ENCODE measurements at places on chromosomes 5 and 9.

- no peak for DNase-seq
These were observed 7.9 kb upstream of the TRIM7 start for GRCh38 chr5:181212934-181213333.

- no peak for DNase-seq
These were observed 12.3 kb downstream of the SEPTIN8 start for GRCh38 chr5:132764671-132765238.

DNA sequence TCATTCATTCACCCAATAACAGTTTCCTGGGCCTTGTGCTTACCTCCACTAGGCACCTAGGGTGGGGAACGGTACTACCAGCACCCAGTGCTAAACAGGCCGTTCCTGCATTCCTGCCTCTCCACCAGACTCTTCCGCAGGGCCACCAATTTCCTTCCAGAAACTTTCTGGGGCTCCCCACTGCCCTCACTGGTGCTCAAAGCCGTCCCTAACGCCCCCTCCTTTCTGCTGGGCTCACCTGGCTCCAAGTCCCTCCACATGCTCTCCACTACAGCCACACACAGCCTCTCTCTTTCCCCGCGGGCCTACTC is 1.4 kb downstream of the PHF19 start:
- DNase-seq: no peak

DNA sequence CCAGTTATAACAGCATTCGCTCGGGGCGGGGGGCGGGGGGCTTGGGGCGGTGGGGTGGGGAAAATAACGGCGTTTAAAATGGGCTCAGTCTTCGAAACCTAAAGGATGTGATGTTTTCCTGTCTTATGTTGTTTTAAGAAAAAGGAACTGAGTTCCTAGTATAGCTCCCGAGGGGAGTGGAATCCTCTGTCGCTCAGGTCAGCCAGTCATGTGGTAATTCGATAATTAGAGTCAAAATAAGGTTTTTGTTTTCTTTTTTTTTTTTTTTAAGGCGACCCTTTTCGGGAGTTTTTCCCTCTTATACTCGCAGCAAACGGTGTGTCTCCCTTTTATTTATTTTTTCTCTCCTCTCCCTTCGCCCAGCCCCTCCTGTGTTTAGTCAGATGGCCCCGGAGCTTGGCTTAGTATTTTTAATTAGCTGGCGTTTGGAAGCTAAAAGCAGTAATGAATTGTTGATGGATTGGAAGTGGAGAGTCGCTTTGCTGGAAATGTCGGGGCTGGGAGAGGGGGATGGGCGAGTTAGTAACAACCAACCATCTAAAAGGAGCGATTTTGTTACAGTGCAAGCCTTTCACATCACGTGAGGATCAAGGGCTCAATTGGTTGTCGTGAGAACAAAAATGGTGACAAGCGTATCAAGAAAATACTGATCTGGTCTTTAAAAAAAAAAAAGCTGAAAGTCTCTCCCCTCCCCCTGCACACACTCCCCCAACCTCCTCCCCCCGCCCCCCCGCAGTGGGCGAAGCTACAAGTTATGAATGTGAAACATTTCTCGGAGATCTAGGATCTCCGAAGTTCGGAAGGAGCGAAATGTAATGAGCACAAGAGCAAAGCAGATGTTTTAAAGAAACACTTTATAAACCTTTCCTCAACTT is 714 bp upstream of the ZNF608 start:
- peak; percentile 71 for DNase-seq

DNA sequence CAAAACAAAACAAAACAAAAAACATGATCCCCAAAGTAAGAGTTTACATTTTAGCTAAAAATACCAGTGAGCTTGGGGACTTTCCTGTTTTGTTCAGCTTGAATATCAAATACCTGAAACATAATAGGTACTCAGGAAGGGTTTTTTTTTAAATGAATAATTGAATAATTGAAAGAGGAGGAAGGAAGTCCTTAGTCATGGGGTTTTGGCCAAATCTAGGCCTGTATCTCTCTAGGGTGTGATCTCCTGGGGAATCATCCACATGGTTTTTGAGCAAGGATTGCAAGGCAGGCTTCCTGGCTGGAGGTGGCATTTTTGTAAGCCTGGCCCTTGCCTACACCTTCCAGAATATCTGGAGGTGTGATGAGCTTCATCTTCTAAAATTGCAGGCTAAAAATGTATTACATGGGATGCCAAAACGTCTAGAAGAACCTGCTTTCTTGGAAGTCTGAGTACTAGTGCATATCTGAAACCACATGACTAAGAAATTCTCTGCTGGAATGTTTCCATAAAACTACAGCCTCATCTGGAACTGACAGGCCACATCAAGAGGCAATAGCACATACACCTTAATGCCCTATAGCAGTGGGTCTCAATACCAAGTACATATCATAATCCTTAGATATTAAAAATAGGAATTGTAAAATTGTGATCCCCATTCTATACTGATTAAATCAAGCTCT is 10.4 kb downstream of the C9 start:
- no peak for DNase-seq

GRCh38 chr9:99044827-99045226 is 60.1 kb upstream of the TGFBR1 start:
- no peak for DNase-seq

- DNase-seq: no peak
These were observed 17.3 kb downstream of the SKIC3 start for GRCh38 chr5:95537501-95537900.

- DNase-seq: no peak
These were observed 49.0 kb upstream of the POU5F2 start for GRCh38 chr5:93790401-93790800.

GRCh38 chr9:98944057-98944733 is 488 bp downstream of the COL15A1 start:
- peak; percentile 67 for DNase-seq

GRCh38 chr5:145350513-145350912 is 484.6 kb downstream of the PRELID2 start:
- DNase-seq: no peak

- DNase-seq: no peak
These were observed 19.6 kb downstream of the TNC start for GRCh38 chr9:115098226-115098965.

DNA sequence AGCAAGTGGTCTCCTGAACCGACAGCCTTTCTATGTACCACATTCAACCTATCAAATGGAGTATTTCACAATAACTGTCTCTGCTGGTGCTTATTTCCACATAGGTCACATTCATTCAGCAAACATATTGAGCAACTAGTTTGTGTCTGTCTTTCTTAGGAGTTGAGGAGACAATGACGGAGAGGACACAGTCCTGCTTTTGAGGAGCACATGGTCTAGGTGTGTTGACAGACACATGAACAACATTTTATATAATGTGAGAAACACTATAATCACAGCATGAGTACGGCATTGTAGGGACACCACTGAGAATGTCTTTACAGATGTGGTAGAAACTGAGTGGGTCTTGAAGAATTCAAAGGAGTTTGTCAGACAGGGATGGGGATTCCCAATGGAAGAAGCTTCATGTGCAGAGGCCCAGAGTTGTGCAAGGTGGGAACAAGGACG is 28.5 kb downstream of the NFIL3 start:
- no peak for DNase-seq

DNA sequence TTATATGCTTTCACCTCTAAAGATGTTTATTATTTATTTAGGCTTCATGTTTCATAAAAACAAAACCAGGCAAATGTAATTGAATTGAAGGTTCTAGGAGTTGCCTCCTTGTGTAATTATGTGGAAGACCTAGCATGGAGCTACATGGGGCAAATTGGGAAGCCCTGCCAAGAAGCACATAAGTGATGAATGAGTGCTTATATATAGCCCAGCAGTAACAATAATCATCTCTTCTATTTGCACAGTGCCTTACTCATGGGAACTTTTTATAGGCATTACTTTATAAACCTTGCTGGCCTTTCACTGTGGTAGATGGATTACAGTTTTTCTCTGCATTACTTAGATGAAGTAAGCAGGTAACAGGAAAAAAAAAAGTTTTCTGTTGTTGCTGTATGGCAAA is 40.0 kb upstream of the GRAMD2B start:
- no peak for DNase-seq

DNA sequence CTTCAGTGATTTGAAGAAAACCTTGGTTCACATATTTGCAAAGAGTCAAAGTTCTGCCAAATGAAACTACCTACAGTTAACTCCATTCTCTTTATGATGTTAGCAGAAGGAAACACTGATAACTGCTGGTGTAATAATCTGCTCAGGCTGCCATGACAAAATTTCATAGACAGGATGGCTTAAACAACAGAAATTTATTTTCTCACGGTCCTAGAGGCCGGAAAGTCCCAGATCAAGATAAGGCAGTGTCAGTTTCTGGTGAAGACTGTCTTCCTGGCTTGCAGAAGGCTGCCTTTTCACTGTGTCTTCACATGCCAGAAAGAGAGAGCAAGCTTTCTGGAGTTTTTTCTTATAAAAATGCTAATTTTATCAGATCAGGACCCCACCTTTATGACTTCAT is 102.4 kb upstream of the PARP8 start:
- no peak for DNase-seq

GRCh38 chr5:43839218-43839617 is 236.2 kb downstream of the NNT start:
- DNase-seq: no peak

GRCh38 chr5:171432076-171432475 is 12.6 kb downstream of the FGF18 start:
- no peak for DNase-seq

DNA sequence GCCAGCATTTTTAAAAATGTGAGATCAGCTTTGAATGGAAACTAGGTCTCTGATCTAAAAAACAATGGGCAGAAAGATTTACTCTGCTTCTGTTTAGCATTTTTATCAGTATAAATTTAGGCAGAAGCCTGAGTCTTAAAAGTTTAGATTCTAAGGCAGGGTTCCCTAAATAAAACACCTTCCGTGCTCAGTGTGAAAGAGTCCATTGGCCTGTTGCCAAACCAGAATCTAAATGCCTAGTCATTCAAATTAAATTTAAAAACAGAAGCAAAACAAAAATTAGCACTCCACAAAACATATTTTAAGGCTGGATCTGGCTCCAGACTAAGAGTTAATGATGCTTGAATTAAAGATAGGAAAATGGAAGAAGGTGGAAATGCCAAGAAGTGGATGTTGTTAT is 4.5 kb downstream of the TYRP1 start:
- DNase-seq: no peak

- no peak for DNase-seq
These were observed 37.8 kb downstream of the MOCS2 start for GRCh38 chr5:53071738-53072137.

- no peak for DNase-seq
These were observed 165.5 kb downstream of the OLFM1 start for GRCh38 chr9:135252980-135253304.

DNA sequence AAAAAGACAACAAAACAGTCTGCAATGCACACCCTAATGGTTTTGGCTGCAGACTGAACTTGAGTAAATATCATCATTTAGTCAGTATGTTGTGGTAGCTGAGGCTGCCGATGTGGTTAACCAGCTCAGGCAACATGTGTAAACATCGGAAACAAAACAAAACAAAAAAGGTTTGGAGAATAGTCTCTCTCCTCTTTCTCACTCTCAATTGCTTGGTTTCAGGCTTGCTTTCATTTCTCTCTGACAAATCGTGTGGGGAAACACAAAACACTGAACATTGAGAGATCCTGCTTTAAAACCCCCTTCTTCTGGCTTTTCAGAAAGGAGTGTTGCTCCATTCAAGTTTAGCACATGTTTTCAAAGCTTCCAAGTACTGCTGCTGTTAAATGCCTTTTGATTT is 453.3 kb downstream of the BNC2 start:
- no peak for DNase-seq

GRCh38 chr9:33372900-33373299 is 29.5 kb downstream of the AQP7 start:
- DNase-seq: no peak

DNA sequence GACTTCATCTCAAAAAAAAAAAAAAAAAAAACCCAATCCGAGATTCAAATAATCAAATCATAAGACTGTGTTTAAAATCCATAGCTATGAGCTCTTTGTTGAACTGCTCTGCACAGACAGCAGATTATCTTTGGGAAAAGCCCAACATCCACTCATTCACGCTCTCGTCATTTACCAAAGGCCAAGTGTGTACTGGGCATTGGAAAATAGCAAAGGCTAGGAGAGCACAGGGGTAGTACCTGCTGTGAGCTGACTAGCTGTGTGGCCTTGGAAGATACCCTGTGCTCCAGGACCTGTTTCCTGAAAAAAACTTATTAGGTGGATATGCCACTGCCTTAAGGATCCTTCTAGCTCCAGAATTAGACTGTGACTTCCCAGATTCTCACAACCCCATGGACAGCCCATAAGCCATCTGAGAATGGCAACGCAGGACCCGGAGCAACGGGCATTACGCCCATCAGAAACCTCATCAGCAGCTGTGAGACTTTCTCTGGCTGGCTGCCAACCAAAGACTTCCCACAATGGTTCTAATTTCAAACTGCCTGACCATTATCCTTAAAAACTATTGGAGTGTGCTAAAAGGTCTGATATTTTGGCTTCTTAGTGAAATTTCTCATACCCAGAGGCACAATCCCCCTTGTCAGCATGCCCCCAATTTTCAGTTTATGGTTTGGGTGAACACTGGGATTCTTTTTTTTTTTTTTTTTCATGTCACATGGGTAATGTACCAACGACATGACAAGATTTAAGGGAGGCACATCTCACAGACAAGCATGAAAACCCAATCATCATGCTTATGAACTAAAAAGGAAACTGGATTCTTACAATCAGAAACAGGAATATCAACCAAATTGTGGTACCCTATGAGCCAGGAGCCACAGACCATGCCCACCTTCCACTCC is 16.8 kb downstream of the SERINC5 start:
- DNase-seq: no peak

GRCh38 chr9:137784046-137784445 is 93.5 kb upstream of the CACNA1B start:
- DNase-seq: no peak

GRCh38 chr5:158212917-158213316 is 354.0 kb upstream of the CLINT1 start:
- no peak for DNase-seq

DNA sequence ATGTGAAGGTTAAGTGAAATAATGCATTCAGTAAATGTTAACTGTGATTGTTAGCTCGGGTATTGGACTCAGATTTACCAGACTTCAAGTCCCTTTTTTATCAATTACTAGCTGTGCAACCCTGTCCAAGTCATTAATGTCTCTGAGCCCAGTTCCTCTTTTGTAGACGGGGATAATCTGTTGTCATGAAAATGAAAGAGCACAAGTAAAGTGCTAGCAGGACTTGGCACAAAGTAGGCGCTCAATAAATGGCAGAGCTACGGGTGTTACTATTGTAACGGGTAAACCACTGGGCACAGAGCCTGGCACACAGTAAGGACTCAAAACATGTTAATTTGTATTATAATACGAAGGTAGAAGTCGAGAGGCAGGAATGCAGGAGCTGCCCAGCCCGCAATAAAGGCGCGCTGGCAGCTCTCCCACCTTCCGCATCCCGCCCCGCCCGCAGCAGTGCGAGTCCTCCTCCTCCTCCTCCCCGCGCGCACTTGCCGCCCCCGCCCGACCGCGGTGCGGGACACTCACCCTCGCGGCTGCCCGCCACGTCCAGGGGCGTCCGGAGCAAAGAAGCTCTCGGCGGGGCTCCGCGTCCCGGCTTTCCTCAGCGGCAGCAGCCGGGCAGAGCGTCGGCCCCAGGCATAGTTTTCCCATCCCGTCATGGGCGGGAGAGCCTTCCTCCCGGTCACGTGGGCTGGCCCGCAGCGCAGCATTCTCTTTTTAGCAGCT is at the start of gene C1QTNF2:
TSS of gene C1QTNF2 (minus strand) at position 637 of the 723 bp plus-strand sequence. CDS start 15,615 bp downstream, outside the sequence.
- DNase-seq: peak; percentile 74

GRCh38 chr5:113294311-113295110 is 140.3 kb downstream of the TSSK1B start:
- peak; percentile 86 for DNase-seq
